ENCODE measurements at places on chromosomes 2 and 18.

GRCh38 chr2:109131777-109132176 lies 2.8 kb downstream of the SH3RF3 start:
- DNase-seq, result no peak

DNA sequence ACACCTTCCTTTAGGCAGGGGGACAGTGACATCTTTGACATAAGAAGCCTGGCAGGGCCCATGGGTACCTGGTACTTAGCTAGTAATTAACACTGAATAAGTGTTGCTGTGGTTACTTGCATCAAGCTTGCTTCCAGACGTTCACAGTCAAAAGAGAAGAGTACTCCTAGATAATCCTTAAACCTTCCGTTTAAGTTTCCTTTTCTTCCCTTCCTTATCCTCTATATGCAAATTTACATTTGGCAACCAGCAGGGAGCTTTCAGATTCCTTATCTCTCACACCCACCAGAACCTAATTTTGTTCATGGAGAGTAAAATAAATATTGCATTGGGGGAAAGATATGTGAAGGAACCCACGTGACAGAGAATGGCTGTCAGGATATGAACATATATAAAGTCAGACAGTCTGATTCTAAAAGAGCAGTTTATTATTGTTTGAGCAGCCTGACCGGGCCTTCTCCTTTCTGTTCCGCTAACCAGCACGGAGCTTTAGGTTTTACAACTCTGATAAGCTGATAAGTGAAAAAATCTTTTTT lies 7.8 kb upstream of the RAB31 start:
- DNase-seq, result no peak

- no peak for DNase-seq
Measured at GRCh38 chr2:48250943-48251342, 279.0 kb upstream of the STON1 start.

DNA sequence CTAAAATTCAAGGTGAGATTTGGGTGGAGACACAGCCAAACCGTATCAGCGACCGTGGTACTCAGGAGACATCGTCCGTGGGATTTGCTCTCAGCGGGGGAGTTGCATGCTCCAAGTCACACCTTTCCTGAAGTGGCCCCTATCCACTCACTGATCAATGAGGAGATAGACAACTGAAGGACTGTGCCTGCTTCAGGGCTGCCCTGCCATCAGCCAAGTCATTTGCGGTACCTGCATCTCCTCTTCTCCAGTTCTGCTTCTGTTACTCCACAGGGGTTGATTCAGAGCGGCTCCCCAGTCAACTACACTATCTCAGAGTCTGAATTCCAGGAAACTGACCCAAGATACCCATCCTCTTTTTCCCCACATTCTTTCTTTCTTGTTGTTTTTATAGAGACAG lies 184.1 kb downstream of the MREG start:
- DNase-seq, result no peak

GRCh38 chr2:88696611-88697010 lies 5.1 kb downstream of the RPIA start:
- DNase-seq, result no peak

DNA sequence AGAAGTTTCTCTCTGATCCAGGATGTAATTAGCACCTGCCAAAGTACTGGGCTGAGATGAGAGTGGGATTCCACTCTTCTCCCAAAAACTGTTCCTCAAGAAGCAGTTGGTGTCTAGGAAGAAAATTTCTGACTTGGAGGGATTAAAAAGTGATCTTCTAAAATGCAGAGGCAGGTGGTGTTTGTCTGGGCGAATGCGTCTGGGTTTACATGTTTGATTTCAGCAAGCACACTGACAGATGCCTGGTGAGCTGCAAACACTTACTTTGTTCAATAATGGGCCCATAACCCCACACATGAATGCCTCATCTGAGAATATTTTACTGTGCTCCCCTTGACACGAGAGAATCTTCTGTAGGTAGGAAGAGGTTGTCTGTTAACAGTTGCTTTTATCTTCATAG lies 24.3 kb upstream of the KCNF1 start:
- DNase-seq, result no peak

- DNase-seq, result no peak
Measured at GRCh38 chr2:235692671-235693171, 198.9 kb downstream of the AGAP1 start.

DNA sequence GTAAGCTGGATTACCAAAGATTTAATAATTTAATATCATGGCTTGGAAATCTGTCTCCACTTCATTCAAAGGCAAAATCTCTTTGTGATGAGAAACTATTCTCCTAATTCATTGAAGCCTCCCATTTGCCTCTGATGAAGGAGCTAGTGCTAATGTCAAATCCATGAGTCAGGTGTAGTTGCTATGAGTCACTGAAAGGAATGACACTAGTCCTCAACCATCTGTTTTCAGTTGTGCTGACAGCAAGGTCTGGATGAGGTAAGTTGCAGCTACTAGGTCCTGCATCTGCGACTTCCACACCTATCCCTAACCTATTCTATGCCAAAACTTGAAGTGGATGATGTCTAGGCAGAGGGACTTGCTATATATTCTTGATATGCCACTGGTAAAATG lies 324.0 kb upstream of the UBE2E3 start:
- DNase-seq, result peak; percentile 30

GRCh38 chr2:59932341-59932740 lies 621.1 kb downstream of the BCL11A start:
- no peak for DNase-seq

GRCh38 chr2:37080266-37080665 lies 3.9 kb downstream of the HEATR5B start:
- DNase-seq, result no peak

DNA sequence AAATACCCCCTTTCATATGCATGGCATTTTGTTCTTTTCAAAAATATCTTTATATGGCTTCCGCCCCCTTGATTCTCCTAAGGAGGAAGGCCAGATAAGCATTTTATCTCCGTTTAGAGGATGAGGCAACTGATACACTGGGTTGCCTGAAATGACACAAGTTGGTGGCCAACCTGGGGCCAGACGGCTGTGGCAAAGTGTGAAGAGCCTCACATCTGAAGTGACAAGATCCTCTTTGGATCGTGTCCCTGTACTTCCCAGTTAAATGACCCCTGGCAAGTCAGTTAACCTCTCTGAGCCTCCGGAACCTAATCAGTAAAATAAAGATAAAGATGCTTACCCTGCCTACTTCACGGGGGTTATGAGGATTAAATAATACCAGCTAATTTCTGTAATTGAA lies 4.6 kb downstream of the SETBP1 start:
- DNase-seq, result no peak

- DNase-seq, result no peak
Measured at GRCh38 chr2:164917296-164917903, 37.9 kb downstream of the SLC38A11 start.
